Activated naive CD4-positive, alpha-beta T cell treated with anti-CD3 and anti-CD28 coated beads for 36 hours (primary cell): ENCODE measurements at places on chromosomes 1 and 21. TPM values are rescaled to one million over a fixed set of nuclear protein-coding genes. Genes with fewer than 3 reads are reported as not detected.

RORC gene
- total RNA-seq, result 1.4 TPM

TLCD4 gene
- total RNA-seq, result 0.07 TPM

CYP4A11 gene
- not detected for total RNA-seq

CFAP45 gene
- total RNA-seq, result 2.1 TPM

CLDN14 gene
- total RNA-seq, result not detected

HES3 gene
- total RNA-seq, result not detected

SYF2 gene
- total RNA-seq, result 46.8 TPM
